ENCODE measurements at places on chromosomes 13 and 19.

- no peak for DNase-seq
Observed at GRCh38 chr13:77492982-77493381, 42.5 kb upstream of the SCEL start.

GRCh38 chr13:27599845-27600553 is 20.3 kb downstream of the LNX2 start:
- DNase-seq = peak; percentile 27

GRCh38 chr19:53908106-53908934 is 758 bp upstream of the CACNG7 start:
- DNase-seq = no peak

DNA sequence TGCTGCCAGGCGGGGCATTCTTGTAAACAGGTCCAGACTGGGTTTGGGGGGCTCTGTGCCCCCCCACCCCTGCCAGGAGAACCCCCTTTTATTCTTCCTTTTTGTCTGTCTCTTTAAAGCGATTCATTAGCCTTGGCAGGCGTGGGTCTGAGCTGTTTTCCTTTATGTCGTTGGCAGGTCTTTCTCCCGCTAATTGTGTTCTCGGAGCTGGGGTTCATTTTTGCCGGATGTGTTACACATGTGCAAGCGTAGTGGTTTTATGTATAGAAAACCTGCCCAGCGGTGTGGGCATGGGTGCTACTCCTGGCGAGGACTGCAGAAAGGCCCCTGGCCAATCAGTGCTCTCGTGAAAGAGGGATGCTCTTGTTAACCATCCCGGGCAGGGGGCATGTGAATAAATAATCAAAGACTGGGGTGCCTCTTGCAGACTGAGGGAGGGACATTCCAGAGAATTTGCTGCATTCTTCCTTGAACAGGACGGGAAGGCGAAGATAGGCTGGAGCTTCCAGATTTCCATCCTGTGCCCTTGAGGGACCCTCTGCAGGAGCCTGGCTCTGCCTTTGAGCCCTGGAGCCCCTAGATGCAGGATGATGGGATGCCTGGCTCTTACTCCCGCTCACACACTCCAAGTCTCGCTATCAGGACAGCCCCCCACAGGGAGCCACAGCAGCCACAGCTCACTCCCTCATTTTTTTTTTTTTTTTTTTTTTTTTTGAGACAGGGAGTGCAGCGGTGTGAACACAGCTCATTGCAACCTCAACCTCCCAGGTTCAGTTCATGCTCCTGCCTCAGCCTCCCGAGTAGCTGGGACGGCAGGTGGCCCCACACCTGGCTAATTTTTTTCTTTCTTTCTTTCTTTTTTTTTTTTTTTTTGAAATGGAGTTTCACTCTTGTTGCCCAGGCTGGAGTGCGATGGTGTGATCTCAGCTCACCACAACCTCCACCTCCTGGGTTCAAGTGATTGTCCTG is 14.1 kb downstream of the CARM1 start:
- no peak for DNase-seq

GRCh38 chr13:111623208-111623607 is 302.8 kb downstream of the TEX29 start:
- DNase-seq = no peak

GRCh38 chr13:112699322-112699918 is 9.6 kb downstream of the ATP11A start:
- DNase-seq = no peak

DNA sequence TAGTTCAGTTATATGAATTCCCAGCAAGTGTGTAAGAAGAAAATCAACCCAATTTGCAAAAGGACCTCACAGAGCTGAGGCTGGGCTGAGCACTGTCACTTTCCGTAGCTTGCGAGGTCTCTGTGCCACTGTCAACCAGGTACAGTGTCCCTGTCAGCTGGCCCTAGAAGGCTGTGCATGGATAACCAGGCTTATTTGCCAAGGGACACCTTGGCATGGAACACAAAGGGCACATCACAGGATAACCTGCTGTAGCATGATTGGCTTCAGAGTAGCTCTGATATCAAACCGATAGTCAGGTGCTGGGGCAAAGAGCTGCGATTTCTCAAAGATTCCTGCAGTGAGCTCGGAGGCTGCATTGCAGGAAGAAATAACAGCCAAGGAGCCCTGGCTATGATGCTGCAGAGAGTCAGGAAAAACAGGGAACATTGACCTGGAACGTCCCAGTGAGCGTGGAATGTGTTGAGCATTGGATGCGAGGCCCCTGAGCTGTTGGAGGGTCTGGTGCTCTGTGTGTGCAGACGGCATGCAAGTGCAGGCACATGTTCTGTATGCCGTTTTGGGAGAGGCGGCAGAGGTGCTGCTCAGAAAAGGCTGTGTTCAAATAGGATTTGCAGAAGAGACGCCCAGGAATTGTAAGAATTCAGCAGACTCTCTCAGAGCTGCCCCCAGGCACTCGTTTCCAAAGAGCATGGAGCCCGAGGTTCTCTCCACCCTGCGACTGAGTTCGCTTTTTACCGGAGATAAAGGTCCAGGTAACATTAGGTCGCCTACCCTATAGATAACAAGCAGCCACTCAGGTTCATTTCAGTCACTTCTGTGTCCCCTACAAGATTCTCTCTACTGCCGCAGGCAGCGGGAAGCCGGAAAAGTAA is 213.5 kb upstream of the IRS2 start:
- DNase-seq = peak; percentile 70

DNA sequence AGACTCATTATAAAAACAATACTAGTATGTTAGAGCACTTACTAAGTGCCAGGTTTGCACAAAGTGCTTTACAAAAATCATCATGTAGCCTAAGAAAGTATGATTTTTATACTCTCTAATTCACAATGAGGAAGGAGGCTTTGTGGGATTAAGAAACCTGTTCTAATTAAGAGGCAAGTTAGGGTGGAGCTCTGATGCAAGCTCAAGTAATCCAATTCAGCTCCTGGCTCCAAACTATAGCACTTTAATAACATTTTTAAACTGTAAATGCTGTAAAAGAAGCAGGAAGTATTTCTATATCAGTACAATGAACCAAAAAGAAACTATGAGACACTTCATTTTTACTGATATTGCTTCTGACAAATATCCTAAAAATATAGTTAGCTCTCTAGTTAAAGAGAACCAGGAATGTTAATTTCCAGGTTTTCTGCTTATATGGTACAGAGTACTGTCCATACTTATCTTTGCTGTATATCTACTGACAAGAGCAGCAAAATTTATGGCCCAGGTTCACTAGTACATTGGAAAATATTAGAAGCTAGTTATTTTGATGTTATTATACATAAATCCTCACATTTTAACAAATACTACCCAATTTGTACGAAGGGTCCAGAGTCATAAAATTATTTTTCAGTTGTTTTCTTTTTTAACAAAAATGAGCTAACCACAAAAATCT is 482.0 kb downstream of the DIAPH3 start:
- DNase-seq = no peak

DNA sequence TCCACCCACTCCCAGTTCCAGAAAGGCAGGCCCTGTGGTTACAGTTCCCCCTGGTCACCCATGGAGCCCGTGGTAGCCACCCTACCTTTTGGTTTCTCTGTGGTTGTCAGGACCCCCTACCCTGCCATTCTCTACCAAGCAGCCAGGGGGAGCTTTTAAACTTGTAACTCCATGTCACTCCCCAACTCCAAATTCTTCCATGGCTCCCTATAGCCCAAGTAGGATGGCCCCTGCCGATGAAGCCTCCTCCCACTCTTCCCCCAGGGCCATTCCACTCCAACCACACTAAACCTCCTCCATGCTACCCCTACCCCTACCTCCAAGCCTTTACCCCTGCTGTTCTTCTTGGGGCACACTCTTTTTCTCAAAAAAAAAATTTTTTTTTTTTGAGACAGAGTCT is 2.2 kb downstream of the S1PR2 start:
- peak; percentile 59 for DNase-seq

DNA sequence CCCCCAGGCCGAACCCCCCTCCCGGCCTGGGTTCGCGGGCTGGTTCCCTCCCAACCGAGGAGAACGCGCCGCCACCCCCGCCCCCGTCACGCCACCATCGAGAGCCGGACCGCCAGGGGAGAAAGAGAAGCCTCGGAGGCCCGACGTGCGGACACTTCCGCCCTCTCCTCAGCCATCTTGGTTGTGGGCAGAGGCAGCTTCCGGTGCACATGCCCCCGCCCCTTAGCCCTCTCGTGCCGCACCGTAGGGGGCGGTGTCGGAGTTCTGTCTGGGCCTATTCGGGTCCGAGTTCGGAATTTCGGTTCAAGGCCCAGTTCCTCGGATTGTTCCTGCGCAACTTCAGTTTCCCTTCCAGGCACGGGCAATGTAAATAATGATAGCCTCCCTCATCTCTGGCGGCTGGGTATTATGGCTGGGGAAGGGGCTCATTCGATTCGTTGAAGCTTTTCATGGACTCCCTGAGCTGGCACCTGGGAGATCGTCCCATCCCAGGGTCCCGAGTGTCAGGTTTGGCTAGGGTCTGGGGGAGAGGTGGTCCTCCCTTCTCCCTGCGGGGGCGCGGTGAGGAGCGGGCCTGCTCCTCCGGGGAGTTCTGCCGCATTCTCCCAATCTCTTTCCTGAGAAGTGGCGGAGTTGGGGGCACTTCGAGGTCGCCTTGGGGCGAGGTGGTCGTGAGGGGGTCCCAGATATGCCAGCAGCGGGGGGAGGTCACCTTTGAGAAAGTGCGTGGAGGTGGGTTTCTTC is at the start of the genes IER2 and STX10:
TSS of gene IER2 (plus strand) at position 225 of the 744 bp plus-strand sequence. CDS start 2,776 bp downstream, outside the sequence.
TSS of gene STX10 (minus strand) at position 189 of the 744 bp plus-strand sequence. CDS start 202 bp downstream, outside the sequence.
- peak; percentile 94 for DNase-seq

GRCh38 chr19:39372941-39373340 is 18.0 kb downstream of the PAF1 start:
- no peak for DNase-seq

- no peak for DNase-seq
Observed at GRCh38 chr13:71291842-71292146, 575.2 kb downstream of the DACH1 start.

GRCh38 chr13:67076378-67076777 is 153.8 kb downstream of the PCDH9 start:
- no peak for DNase-seq

GRCh38 chr13:110617321-110618072 is 2.2 kb downstream of the NAXD start:
- no peak for DNase-seq

GRCh38 chr19:37014456-37014855 is 63.8 kb upstream of the ZNF420 start:
- no peak for DNase-seq

DNA sequence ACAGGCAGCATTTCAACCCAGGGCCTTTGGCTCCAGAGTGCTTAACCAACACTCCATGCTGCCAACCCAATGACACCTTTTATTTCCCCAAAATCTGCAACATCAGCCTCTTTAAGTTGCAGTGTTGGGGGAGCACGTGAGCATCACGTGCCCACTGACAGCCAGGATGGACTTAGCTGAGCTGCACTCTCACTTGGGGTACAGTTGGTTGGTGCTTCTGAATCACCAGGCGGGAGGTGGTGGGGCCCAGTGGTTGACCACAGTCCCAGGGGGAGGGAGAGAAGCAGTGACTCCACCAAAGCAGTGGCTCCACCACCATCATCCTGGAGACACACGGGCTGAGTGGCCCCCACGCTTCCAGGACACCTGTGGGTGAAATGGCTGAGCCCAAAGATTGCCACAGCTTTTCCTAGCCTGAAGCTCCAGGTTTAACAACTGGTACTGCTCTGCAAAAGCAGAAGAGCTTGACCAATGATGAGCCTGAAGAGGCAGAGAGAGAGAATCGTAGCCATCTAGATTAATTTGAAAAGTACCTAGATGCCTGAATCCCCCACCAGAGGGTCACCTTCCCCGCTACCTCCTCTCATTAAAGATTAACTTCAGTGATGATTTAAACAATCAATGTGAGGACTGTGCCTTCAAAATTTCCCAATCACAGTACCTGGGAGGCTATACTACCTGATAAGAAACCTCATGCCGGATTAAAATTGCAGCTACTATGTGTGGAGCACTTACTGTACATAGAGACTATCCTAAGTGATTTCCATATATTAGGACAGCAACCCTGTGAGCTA is 193.8 kb downstream of the FOXO1 start:
- DNase-seq = no peak

DNA sequence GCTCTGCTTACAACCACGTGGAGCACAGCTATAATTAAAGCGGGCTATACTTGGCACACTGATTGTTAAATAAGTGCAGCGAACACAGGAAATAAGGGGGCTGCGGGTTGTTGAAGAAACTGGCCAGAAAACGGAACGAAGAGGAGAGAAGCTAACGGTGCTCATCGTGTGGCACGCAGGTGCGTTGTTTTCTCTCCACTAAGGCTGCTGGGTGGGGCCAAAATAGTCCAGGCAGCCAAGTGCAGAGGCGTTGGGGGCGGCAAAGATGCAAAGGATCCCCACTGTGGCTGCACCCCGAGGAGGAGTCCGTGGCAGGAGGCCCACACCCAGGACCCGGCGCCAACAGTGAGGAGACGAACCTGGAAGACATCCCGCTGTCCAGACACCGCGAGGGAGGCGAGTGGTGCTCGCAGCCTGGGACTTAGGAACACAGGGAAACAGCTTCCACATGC is 8.1 kb upstream of the ARL11 start:
- no peak for DNase-seq

GRCh38 chr13:29046588-29046987 is 226.4 kb downstream of the MTUS2 start:
- DNase-seq = no peak

DNA sequence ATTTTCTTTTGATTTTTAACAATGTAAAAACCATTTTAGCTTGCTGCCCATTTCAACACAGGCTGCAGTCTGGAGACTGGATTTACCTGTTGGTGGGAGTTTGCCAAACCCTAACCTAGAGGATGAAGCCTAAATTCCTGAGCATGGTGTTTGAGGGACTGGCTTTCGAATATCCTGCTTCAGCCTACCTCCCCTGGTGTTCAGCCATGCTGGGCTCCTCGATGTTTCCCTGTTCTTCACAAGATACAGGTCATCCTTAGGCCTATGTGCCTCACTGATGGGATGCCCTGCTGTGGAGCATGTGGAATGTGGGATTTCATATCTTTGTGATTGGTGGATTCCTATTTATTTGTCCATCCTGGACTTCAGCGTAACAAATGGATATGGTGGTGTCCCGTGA is 20.4 kb upstream of the ERCC5 start:
- no peak for DNase-seq

All from Caco-2 (cell line).